ENCODE measurements at places on chromosomes 12 and 14. TPM values are rescaled to one million over a fixed set of nuclear protein-coding genes. Genes with fewer than 3 reads are reported as not detected.

Gene EPS8
- total RNA-seq = 93.7 TPM

Gene SAMD15
- 0.55 TPM for total RNA-seq

Gene KRT75
- not detected for total RNA-seq

Gene COX8C
- total RNA-seq = not detected

Gene PMEL
- 2.9 TPM for total RNA-seq

Gene RNASE13
- total RNA-seq = not detected

Gene GRIP1
- 74.8 TPM for total RNA-seq

Gene FGD4
- total RNA-seq = 25.8 TPM

Gene ABCB9
- total RNA-seq = 3.8 TPM

- no peak for DNase-seq
These were observed 21.4 kb upstream of the EID3 start for GRCh38 chr12:104282109-104282508.

DNA sequence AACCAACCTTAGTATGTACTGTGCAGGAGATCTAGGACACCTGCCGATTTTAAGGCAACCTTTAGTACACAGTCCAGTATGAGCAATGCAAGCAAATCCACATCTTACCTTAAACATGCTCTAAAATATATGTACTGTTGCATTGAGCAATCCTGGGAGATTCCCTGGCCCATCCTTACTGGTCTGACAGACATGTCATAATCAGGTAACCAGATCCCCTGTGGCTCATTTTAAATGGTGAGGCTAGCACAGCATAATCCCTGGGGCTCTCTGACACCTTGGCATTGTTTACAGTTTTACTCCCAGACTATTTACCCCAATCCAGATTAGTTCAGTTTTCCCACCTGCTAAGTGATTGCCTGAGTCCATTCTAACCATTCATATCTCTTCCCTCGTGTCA lies 15.1 kb downstream of the BMAL2 start:
- DNase-seq = no peak

DNA sequence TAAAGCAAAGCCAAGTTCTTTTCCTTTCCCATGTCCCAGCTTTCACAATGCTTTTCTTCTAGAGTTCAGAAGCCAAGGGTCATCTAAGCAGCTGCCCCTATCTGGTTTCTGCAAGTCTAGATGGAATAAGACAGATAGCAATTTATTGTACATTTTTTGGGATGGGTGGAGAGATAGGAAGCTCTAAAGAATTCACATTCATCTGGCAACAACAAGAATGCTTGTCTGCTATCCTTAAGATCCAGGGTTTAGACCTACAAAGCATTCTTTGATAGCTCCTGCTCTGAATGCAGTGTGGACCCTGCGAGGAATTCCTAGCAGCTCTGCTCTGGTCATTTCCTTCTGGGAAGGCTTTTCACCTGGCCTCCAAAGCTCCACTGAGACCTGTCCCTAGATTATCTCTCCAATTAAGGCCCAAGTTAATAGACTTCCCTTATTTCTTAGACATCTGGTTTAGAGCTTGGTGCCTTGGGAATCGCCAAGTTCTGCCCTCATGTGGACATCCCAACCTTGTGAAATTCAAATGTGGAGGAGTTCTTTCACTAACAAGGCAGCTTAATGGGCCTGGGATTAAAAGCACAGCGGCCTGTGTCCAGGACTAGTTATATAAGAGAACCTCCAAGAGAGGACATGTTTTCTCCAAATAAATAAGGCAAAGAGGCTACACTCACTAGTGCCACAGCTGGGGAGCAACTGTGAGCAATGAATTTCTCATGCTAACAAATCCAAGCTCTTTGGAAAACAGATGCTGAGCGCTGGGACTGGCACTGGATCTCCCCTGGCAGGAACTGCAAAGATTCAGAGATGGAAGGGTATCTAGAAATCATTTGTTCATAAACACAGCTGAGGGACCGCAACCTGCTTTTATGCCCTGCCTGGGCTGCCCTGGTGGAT lies 384.5 kb upstream of the DDHD1 start:
- DNase-seq = peak; percentile 15

DNA sequence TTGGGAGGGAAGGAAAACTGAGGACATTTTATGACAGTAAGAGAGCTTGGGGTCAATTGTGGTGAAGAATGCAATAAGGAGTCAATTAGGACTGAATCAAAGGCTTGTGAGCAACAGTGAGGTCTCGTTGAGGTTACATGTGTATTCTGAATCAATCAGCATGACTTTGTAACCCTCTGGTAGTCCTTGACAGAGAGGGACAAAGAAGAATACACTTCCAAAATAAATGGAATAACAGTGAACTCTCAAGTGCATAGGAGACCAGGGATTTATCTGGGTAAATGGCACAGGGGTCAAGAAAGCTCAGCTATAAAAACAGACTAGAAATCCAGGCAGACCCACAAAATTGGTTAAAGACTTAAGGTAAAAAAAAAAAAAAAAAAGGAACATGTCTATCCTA lies 85.1 kb upstream of the NAV3 start:
- no peak for DNase-seq

- DNase-seq = no peak
These were observed 10.2 kb downstream of the TPCN1 start for GRCh38 chr12:113231235-113232088.

GRCh38 chr12:120834489-120835303 lies 69.5 kb downstream of the SPPL3 start:
- DNase-seq = no peak

- peak; percentile 47 for DNase-seq
These were observed 335.1 kb downstream of the DUSP6 start for GRCh38 chr12:89016970-89017778.

GRCh38 chr12:11273449-11273848 lies 3.9 kb upstream of the PRB3 start:
- no peak for DNase-seq

GRCh38 chr12:47856721-47857575 lies 37.2 kb upstream of the HDAC7 start:
- no peak for DNase-seq

DNA sequence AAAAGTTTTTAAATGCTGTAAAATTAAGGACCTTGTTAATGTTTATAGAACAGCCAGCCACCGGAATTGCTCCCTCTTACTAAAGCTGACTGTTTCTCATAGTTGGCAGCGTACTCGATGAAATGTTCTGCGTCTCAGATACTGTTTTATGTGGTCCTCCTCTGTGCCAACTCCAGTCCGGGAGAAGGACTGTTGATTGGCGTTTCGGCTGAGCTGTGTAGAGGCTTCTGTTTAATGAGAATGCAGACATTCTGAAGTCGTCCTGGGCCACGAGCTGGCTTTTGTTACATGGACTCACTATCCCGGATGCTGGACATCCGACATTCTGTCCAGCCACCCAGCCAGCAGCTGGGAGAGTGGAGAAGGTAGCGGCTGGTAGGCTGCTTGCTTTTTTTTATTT lies 75.4 kb downstream of the WDR20 start:
- peak; percentile 37 for DNase-seq

GRCh38 chr12:10700581-10700980 lies 22.5 kb downstream of the YBX3 start:
- no peak for DNase-seq

- no peak for DNase-seq
These were observed 150.2 kb downstream of the SSPN start for GRCh38 chr12:26345471-26346003.

All from uterus (tissue), 4 donors.